ENCODE measurements at places on chromosomes 7 and 10.

DNA sequence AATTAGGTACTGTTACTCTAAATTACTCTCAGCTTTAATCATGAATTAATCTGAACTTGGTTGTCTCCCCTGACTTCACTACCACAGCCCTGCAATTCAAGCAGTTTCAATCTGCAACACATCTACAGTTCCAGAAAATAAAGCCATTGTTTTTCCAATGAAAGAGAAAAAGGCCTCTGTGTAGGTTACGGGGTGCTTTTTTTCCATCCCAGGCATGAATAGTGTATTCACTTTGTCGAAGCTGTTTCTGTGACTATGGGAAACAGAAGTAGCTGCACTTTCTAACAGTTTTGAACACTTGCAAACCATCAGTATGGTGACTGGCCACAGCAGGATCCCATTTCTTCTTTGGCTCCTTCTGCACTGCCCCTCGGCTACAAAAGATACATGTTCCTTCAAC, 460.2 kb downstream of the GRM8 start:
- no peak for DNase-seq

GRCh38 chr10:44233561-44234482, 151.1 kb downstream of the CXCL12 start:
- no peak for DNase-seq

DNA sequence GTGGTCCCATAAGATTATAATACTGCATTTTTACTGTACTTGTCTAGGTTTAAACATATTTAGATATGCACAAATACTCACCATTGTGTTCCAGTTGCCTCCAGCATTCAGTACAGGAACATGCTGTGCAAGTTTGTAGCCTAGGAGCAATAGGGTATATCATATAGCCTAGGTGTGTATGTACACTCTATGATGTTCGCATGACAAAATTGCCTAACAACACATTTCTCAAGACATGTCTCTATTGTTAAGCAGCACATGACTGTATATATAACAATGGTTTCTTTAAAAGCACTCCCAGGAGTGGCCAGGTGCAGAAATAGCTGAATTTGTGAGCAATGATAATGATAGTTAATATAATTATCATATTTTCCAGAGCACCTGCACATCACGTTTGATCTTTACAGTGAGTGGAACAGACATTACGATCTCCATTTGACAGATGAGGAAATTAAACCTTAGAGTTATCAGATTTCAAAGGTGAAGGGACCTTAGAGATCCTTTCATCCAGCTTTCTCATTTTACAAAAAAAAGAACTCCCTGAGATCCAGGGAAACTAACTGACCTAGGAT, 99.2 kb upstream of the PDCD4 start:
- DNase-seq, result no peak

- DNase-seq, result no peak
These were observed 9.2 kb downstream of the OR2A5 start for GRCh38 chr7:144057954-144058353.

GRCh38 chr7:66960192-66960591, 35.2 kb downstream of the SBDS start:
- DNase-seq, result no peak

DNA sequence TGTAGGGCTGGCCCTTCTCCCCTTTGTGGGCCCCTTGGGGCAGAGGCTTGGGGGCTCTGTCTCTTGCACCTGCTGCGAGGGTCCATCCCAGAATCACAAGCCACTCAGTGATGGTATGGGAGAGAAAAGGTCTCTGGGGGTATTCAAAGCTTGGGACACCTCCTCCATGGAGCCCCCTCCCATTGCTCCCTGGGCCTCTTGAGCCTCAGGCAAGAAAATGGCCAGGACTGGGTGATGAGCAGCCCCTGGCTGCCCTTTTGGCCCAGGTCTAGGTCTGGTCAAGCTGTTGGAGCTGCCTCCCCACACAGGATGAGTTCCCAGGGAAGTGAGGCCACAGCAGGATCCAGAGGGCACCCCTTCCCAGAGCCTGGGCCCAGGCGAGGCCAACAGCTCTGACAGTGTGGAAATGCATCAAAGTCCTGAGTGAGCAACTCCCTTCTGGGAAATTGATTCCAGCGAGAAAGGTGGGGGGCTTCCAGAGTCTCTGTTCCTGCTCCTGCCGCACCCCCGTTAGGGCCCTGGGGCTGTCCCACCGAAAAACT, 3.4 kb upstream of the MYL7 start:
- no peak for DNase-seq

- DNase-seq, result no peak
These were observed 313.3 kb downstream of the TYW1 start for GRCh38 chr7:67309764-67310549.

DNA sequence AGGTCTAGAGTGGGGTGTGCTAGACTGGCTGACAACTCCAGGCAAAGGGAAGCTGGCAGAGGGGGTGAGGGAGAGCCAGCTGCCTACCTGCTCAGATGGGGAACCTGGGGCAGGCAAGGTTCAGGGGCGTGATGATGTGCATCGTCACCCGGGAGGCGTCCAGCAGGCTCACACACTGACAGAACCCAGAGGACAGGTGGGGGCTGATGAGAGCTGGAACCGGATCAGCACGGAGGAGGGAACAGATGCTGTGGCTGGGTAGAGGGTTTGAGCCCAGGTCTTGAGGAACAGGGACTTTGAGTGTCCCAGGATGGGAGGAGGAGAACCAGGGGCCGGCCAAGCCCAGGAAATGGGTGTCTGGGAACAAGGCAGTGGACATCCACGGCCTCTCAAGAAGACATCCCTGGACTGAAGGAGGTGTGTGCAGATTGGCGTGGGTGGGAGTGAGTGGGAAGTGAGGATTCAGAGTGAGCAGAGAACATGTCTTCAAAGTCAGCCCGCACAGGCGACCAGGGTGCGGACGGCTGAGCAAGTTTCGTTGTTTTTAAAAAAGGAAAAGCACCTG, 3.9 kb downstream of the RASGEF1A start:
- DNase-seq, result no peak

GRCh38 chr7:48458701-48459524, 287.7 kb downstream of the ABCA13 start:
- no peak for DNase-seq

- DNase-seq, result no peak
These were observed 437.1 kb downstream of the HTR7 start for GRCh38 chr10:90420637-90421318.

- DNase-seq, result no peak
These were observed 30.2 kb upstream of the AQP1 start for GRCh38 chr7:30881448-30881847.

DNA sequence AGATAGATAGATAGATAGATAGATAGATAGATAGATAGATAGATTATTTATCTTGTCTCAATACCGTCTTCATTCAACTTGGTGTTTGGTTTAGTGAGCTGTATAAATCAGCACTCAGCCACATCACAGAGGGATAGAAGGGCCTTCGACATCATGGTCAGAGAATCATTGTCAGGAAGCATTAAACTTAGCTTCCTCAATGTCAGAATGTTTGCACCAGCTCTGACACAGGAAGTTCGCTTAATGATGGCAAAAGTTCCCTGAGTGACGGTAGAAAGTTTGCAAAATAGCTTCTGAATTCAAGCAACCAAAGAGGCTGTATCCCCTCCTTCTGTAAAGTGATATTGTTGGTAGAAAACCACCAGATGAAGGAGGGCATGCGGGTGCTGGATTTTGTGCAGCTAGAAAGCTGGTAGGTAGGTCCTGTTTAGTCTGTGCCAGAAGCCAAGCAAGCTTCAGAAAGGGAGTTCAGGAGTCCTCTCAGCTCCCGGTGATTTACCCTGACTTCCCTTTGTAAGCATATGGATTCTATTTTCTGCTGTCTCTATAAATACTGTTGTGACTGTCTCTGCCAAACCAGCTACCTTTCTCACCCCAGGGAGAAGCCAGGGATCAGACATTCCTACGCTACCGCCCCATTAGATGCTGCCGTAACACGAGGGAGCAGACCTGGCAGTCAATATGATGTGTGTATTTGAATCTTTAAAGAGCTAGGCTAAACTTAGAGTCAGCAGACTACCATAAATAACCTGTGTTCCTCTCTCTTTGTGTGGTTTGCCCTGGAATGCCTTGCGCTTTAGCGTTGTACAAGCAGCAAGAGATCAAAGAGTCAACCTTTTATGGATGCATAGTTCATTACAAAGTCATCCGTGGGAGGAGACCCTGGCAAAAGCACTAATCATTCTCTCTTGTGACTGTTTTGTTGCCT, 200.5 kb upstream of the KIAA1217 start:
- DNase-seq, result no peak

DNA sequence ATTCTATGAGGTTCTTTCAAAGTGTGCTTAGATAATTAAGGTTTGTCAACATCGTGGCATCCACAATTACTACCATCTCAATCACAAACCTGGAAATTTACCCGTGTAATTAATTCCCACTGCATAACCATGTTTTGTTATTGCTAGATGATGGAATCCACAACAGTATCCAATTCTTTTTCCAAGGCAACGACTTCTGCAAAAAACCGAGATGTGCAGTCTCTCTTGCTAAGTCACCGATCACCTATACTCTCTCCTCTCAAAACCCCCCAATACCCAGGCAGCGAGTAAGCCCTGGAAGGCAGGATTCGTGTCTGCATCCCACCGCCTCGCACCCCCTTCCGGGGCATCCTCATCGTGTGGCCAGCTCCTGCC, 678 bp upstream of the EIF4H start:
- DNase-seq, result no peak

- no peak for DNase-seq
These were observed 62.0 kb upstream of the RNF32 start for GRCh38 chr7:156578578-156578940.

- DNase-seq, result no peak
These were observed 263.4 kb downstream of the CDK14 start for GRCh38 chr7:90859521-90859920.

DNA sequence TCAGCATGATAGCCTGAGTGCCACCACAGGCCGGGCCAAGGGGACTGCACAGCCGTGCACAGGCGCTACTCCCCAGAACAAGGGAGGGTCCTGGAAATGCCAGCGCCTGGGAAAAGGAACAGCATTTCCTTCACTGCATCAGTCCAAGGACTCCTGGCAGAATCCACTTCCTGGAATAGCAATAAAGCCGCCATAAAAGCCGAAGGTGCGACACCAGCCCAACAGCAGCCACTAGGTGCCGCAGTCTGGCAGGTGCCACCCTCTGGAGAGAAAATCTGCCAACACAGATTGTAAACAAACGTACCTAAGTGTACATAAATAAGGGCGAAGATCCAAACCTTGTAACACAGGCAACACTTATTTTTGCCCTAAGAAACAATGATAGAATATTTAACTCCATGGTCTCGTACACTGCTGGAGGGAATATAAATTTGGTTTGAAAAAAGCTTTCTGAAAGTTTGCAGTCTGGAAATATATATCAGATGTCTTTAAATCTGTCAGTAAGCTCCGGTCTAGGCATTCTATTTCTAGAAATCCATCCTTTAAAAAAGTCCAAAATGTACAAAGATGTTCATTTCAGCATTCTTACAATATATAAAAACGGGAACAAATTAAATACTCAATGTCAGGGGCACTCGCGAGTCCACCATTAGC, 22.2 kb downstream of the VOPP1 start:
- no peak for DNase-seq

DNA sequence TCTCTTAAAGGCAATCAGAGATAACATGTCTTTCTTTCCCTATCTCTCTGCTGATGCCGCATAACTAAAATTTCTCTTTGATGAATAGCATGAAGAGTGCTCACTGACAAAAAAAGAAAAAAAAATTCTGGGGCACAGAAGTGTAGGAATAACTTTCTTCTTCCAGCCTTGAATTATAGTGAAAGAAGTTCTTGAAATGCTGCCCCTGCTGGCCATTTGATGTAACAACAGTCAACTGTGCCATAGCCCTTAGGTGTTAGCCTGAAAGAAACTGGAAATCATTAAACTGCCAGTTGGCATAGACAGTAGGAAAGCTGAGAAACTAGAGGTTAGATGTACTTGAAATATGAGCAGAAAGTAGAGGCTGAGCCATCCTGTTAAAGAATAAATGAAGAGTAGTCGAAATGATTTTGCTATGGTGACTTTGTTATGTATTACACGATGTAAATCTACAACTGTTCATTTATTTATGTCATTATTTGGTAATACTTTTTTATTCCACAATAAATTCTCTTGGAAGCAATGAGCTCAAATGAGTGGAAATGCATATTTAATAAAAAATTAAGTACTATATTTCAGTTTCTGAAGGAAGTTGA, 48.3 kb upstream of the FAM171A1 start:
- peak; percentile 39 for DNase-seq

- DNase-seq, result no peak
These were observed 1.4 kb downstream of the MTURN start for GRCh38 chr7:30136117-30136731.

- peak; percentile 91 for DNase-seq
These were observed 11.9 kb downstream of the HNRNPF start for GRCh38 chr10:43396928-43397624.

DNA sequence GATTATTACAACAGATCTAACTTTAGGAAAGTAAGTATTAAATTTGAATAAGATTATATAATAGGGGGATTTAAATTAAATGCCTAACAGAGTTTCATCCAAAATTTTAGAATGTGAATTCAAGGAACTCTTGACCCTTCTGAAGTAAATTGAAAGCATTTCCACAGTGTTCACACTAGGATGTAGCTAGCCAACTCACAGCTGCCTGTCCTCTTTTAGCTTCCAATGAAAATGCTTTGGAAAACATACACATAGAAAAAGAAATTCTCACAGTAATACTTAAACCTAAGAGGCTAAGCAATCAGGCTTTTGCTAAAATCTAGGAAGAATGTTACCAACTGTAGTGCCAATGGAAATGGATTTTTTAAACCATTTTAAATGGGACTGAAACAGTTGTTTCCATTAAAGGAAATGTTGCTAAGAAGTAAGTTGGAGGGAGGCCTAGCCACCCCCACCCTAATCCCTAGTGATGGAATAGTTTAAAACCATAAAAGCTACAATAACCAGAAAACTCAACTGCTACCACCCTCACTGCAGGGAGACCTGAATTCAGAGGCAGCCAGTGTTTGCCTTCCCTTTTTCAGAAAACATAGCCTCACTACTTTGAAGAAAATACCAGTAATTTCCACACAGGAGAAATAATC, 58.3 kb downstream of the REEP3 start:
- no peak for DNase-seq

GRCh38 chr7:90473814-90474213, 4.4 kb downstream of the PTTG1IP2 start:
- DNase-seq, result no peak

DNA sequence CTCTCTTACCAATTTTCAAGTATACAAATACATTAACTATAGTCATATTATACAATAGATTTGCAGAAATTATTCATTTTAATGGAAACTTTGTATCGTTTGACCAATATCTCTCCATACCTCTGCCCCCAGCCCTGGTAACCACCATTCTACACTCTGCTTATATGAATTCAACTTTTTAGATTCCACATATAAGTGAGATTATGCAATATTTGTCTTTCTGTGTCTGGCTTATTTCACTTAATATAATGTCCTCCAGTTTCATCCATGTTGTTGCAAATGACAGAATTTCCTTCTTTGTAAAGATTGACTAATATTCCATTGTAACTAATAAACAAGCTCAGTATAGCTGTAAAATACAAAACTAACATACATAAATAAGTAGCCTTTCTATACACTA, 55.4 kb downstream of the A1CF start:
- no peak for DNase-seq

DNA sequence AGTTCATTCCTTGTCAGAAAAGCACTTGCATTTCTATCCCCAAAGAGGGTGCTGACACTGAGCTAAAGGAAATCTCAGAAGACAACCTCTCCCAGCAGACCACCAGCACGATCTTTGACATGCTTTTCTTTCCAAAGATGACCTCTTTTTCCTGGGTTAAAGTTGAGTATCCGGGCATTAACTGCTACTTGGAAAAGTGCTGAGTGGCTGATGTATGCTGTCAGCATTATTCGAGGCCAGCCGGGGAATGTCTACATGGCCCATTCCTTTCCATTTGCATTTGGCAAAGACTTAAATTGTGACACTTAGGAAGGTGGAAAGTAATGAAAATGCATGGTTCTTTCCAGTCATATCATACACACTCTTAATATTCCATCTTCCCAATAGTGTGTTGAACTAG, 90.6 kb upstream of the SKAP2 start:
- DNase-seq, result no peak

Data from activated CD8-positive, alpha-beta T cell treated with anti-CD3 and anti-CD28 coated beads for 36 hours (primary cell).